ENCODE measurements at places on chromosomes 5 and 9.

GRCh38 chr5:17275289-17276158 lies 58.1 kb downstream of the BASP1 start:
- no peak for DNase-seq
- H3K4me3 ChIP-seq: no peak overlapping the region
- peaks cover 28% of the 10 kb centered on the region for H3K36me3 ChIP-seq
- no peak overlapping the region for H3K27ac ChIP-seq
- peaks cover 4% of the 10 kb centered on the region for H3K4me1 ChIP-seq
- H3K27me3 ChIP-seq: no peaks in the 10 kb centered on the region

DNA sequence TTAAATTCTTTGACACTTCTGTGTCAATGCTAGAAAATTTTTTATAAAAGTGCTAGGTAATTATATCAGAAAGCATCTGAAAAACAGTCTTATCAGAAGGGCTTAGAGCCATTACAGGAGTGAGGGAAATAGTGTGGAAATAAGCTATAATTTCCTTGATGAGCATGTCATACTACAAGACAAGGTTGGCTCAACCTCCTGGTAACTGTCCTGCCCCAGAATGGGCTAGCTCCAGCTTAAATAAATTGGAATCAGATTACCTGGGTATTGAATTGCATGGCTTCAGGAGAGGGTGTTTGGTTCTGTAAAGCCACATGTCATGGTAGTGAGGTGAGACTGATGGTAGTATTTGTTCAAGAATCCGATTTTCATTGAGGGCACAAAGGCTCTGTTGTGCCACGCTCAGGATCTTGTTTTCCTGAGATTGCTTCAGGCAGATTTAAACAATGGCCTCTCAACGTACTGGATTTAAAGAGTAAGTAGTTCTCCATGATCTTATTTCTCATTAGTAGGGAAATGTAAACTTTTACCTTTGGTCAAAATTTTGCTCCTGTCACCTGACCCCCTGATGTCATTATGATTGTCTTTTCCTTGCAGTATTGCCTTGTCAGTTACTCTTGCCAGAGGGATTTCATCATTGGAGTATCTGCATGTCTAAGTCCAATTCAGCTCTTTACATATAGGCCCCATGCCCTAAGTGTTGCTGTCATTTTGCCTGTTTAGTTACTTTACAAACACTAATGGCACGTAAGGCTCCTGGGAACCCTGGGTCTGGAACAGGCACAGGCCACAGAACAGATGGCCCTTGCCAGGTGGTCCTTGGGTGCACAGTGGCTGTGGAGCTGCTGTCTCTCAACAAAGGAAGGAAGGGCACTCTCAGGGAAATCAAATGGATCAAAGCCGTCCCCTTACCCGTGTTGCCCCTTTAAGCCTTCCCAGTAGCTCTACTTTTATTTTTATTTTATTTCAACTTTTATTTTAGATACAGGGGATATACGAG lies 21.3 kb downstream of the TRIO start:
- H3K4me1 ChIP-seq: peaks cover 44% of the 10 kb centered on the region
- H3K27ac ChIP-seq: no peak overlapping the region
- H3K27me3 ChIP-seq: no peaks in the 10 kb centered on the region
- DNase-seq: no peak
- H3K4me3 ChIP-seq: no peak overlapping the region
- H3K36me3 ChIP-seq: peaks cover 25% of the 10 kb centered on the region

DNA sequence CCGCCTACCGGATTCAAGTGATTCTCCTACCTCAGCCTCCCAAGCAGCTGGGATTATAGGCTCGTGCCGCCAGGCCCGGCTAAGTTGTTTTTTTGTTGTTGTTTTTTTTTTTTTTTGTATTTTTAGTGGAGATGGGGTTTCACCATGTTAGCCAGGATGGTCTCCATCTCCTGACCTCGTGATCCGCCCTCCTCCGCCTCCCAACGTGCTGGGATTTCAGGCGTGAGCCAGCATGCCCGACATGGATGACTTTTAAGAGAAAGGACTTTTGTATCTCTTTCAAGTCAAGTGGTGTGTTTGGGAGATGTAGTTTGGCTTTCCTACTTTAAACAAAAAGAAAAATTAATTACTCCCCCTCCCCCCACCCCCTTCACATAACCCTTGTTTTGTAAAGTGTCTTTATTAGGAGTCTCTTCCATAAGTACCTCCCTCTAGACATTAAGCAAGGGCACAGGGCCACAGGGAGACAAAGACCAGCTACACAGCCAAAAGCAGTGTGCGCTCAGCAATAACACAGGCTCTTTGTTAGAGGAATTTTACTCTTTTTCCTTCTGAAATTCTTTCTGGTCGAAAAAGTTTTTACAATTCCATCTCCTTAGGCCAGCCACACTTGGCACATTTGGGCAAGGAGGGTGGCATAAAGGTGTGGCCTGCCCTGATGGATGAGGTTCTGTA lies 31.2 kb downstream of the JAKMIP2 start:
- H3K27me3 ChIP-seq: no peaks in the 10 kb centered on the region
- peaks cover 22% of the 10 kb centered on the region for H3K4me1 ChIP-seq
- H3K36me3 ChIP-seq: peaks cover 4% of the 10 kb centered on the region
- no peak overlapping the region for H3K27ac ChIP-seq
- no peak for DNase-seq
- no peak overlapping the region for H3K4me3 ChIP-seq

- no peaks in the 10 kb centered on the region for H3K36me3 ChIP-seq
- H3K27ac ChIP-seq: no peak overlapping the region
- no peak overlapping the region for H3K4me3 ChIP-seq
- peaks cover 12% of the 10 kb centered on the region for H3K4me1 ChIP-seq
These were observed 252.0 kb upstream of the GAS1 start for GRCh38 chr9:87199278-87199677.

- H3K4me3 ChIP-seq: no peak overlapping the region
- DNase-seq: no peak
- H3K36me3 ChIP-seq: no peaks in the 10 kb centered on the region
- H3K4me1 ChIP-seq: peaks cover 8% of the 10 kb centered on the region
These were observed 60.6 kb upstream of the AFAP1L1 start for GRCh38 chr5:149210968-149211490.

DNA sequence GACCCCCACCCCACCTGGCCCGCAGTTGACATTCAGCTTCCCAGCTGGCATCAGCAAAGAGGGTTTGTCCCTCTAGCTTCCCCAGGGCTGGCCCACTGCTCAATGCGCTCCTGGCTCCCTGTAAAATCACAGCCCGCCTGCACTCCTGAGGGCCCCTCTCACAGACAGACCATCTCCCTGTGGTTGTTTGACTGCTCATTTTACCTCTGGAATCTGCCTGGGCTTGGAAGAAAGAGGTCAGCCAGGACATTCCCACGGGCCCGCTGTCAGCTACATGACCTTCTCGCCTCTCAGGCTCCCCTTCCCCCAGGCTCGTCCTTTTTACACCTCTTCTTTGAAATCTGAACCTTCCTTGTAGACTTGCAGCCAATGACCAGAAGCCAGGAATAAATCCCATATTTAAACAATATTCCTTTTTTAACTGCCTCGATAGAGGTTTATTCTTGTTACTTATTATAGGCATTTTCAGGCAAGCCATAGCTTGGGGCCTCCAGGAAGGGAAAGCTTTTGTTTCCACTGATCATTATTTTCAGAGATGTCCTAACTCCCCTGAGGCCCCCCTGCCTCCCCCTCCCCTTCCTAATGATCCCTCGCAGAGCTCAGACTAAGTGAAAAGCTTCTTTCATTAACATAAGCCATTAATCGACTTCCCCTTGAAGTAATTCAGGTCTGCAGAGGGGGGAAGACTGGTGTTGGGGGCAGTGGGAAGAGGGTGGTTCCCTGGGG lies 76.3 kb upstream of the IQGAP2 start:
- peak overlapping the region; percentile 79 for H3K4me3 ChIP-seq
- H3K27me3 ChIP-seq: no peaks in the 10 kb centered on the region
- H3K27ac ChIP-seq: peak overlapping the region; percentile 78
- H3K36me3 ChIP-seq: peaks cover 5% of the 10 kb centered on the region
- no peak for DNase-seq

All from type B pancreatic cell (in vitro differentiated cells).